ENCODE measurements at places on chromosomes 5 and 9. TPM values are rescaled to one million over a fixed set of nuclear protein-coding genes. Genes with fewer than 3 reads are reported as not detected.

DNA sequence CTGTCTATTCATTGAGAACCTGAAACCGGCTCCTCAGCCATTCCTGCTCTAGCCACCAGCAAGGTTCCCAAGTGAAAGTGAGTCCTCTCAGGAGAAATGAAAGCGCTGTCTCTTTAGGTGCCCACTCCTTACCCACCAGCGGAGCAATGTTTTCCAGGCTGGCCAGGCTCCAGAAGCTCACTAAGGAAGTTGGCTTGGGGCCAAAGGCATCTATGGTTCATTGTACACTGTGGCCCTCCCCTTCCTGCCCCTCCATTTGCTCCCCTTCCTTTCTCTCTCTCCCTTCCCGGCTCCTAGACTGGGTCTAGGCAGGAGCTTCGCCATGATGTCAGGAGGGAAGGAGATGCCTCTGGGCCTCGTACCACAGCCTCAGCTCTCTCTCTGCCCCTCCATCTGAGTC lies 1.1 kb upstream of the GABRP start:
- H3K4me1 ChIP-seq = no peaks in the 10 kb centered on the region
- peak overlapping the region; percentile 14 for H3K27ac ChIP-seq
- no peaks in the 10 kb centered on the region for H3K27me3 ChIP-seq
- H3K4me3 ChIP-seq = no peak overlapping the region
- DNase-seq = no peak
- H3K36me3 ChIP-seq = no peaks in the 10 kb centered on the region

Gene DMGDH
- 3.1 TPM for total RNA-seq

Gene PLPP7
- 0.97 TPM for total RNA-seq

- H3K4me3 ChIP-seq = no peak overlapping the region
- H3K4me1 ChIP-seq = peaks cover 33% of the 10 kb centered on the region
- DNase-seq = no peak
- H3K27me3 ChIP-seq = no peaks in the 10 kb centered on the region
- no peaks in the 10 kb centered on the region for H3K36me3 ChIP-seq
These were observed 60.3 kb downstream of the DAPK1 start for GRCh38 chr9:87557996-87558395.

Gene TRPM3
- total RNA-seq = 0.26 TPM
